Left ventricle myocardium inferior (tissue), 1 donor: ENCODE measurements at places on chromosomes 11 and 22.

GRCh38 chr22:21573750-21574494 lies 6.4 kb downstream of the UBE2L3 start:
- no peak for DNase-seq

DNA sequence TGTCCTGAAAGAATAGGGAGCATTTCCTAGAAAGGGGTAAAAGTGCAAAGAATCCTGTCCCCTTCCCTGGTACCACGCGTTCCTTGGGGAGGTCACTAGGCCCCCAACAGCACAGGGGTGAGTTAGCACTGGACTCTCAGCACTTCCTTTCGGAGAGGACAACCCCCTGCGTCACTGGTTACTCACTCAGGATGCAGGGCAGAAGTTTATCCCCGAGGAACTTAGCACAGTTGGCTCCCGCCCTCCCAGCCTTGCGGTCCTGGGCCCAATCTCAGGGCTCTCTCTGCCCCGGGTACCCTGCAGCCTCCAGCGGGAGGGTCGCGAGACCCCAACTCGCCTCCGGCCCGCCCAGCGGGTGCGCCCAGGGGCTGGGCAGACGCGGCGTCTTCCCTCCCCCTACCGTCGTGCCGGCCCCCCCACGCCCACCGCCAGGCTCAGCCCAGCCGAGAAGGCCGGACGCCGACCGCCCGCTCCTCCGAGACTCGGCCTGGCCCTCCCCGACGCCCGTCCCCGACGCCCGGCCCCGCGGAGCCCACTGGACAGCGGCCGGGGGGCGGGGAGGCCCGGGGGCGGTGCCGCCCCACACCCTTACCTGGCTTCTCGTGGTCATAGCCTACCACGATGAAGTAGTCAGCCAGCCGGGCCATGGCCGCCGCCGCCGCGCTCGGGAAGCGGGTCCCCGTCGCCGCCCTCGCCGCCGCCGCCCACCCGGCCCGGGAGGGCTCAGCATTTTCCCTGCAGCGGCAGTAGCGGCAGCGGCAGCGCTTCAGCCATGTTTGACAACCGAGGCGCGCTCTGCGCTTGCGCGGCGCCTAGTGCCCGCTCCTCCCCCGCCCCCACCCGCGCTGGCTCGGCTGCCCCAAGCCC lies at the start of gene SBF2:
Gene SBF2, minus strand, starts transcription at position 797 of the 867 bp plus-strand sequence. Its CDS starts 150 bp downstream, at position 647.
- peak; percentile 86 for DNase-seq

DNA sequence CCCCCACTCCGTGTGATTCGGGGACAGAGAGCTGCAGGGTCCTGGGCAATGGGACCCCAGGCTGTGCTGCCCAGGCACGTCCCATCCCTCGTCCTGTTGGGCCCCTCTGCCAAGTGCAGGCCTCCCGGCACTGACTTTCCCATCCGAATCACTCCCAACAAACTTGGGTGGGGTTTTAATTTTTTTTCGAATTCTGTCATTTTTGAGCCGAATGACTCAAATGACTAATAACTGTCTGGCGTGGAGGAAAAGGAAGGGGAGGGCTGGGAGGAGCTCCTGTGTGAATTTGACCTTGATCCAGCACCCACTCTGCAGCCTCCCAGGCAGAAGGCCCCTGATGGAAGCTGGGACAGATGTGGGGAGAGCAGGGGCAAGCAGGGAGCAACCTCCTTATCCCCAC lies 1173.2 kb downstream of the BRD1 start:
- DNase-seq: no peak

- DNase-seq: no peak
Measured at GRCh38 chr11:69711822-69712801, 8.3 kb upstream of the FGF19 start.

GRCh38 chr11:70542811-70543210 lies 144.5 kb downstream of the CTTN start:
- DNase-seq: no peak

DNA sequence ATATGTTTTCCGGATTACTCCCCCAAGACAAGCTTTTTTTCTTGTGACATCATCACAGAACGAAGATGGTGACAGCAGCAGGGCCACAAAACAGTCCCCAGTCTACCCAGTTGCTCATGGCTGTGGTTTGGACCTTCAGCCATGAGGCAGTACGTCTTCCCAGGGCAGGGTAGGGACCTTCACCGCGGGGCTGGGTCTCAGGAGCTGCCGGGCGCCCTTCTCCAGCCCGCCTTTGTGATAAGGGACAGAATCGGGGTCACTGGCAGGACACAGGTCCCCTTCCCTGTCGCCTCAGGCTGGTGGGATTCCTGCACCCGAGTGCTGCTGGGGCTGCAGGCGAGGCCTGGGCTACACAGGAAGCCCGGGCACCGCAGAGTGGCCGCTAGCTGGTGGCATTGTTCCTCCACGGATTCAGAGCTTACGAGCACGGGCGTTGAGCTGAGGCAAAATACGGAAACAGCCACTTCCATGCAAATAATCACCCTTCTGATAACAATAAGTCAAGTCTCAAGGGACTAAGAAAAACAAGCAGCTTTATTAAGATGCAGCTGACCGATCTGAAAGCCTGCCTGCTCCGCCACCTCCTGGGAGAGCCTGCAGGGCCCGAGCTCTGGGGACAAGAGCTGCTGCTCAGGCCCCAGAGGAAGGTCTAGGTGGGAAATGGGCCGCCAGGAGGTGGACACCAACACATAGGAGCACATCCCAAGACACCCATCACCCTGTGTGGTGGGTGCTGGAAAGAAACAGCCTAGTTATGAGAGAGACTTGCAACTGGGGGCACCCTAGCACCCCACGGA lies 12.3 kb downstream of the TBX1 start:
- DNase-seq: no peak

DNA sequence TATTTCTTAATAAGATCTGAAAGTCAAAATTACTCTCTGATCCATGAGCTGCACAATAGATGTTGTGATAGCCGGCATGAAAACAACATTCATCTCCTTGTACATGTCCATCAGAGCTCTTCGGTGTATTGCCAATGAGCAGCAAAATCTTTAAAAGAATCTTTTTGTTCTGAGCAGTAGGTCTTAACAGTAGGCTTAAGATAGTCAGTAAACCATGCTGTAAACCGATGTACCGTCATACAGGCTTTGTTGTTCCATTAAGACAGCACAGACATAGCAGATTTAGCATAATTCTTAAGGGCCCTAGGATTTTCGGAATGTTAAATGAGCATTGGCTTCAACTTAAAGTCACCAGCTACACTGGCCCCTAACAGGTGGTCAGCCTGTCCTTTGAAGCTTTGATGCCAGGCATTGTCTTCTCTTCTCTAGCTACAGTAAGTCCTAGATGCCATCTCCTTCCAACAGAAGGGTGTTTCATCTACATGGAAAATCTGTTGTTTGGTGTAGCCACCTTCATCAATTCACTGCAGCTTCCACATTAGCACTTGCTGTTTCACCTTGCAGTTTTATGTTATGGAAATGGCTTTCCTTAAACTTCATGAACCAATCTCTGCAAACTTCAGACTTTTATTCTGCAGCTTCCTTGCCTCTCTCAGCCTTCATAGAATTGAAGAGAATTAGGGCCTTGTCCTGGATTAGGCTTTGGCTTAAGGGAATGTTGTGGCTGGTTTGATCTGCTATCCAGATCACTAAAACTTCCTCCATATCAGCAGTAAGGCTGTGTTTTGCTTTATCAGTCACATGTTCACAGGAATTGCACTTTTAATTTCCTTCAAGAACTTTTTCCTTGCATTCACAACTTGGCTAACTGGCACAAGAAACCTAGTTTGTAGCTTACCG lies 28.4 kb downstream of the RRP8 start:
- DNase-seq: no peak

DNA sequence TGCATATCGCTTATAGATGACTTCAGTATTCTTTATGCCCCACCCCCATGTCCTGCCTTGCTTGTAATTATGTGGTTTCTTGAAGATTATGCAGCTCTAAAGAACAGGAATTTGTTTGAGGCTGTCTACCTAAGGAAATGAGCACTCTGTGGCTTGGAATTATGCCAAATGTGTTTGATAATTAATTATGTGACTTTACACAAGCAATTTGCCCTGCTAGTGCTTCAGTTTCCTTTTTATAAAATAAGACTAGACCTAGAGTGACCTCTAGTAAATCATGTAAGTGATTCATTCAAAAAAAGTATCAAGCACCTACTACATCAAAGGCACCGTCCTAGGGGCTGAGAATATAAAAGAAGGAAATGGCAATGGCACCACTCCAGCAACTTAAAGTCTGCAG lies 491.5 kb upstream of the KIRREL3 start:
- DNase-seq: no peak

DNA sequence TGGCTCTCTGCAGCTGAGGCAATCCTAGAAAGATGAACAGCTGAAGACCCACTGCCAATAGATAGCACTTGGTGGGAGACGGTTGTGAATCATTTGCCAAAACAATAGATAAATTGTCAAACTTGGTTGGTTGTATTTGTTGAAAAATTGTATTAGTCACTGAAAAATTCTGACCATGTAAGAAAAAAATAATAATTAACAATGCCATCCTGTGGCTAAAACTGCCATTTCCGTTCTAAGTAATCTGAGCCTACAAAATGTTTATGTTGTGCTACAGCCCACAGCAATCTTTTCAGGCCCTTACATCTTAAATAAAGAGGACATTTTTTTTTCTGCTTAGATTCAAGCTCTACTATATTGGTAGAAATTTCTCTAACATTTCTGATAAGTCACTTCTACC lies 103.2 kb upstream of the ANO3 start:
- no peak for DNase-seq

GRCh38 chr22:17536269-17536668 lies 27.0 kb upstream of the SLC25A18 start:
- no peak for DNase-seq

GRCh38 chr22:27518531-27519340 lies 282.8 kb downstream of the MN1 start:
- DNase-seq: no peak
